Immature natural killer cell (primary cell): ENCODE measurements at places on chromosomes 5 and 9.

DNA sequence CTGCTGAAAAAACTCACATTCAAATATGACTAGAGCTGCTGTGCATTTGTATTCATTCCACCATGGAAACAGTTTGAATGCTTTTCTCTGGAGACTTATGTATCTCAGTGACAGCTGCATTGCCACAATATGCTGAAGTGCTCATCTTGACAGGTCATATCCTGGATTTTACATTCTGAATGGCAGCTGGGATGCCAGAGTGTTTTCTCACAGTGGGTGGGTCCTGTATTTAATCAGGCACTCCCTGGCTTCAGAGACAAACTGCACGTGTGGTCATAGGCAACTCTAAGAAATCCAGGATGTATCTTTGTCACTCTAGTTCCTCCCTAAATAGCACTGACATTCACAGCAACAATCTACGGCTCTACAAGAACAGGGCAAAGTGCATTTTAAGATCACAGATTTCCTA, 75.6 kb downstream of the ST8SIA4 start:
- peak overlapping the region; percentile 78 for H3K27ac ChIP-seq
- no peaks in the 10 kb centered on the region for H3K27me3 ChIP-seq
- peaks cover 76% of the 10 kb centered on the region for H3K4me1 ChIP-seq
- no peak overlapping the region for H3K4me3 ChIP-seq

- peaks cover 3% of the 10 kb centered on the region for H3K36me3 ChIP-seq
- H3K4me3 ChIP-seq = peak overlapping the region; percentile 67
- no peak for DNase-seq
- no peak overlapping the region for H3K27ac ChIP-seq
- peaks cover 2% of the 10 kb centered on the region for H3K27me3 ChIP-seq
- H3K4me1 ChIP-seq = peaks cover 6% of the 10 kb centered on the region
Observed at GRCh38 chr5:54517174-54517511, 416 bp upstream of the SNX18 start.

- no peaks in the 10 kb centered on the region for H3K4me1 ChIP-seq
- peak; percentile 27 for DNase-seq
- H3K36me3 ChIP-seq = no peaks in the 10 kb centered on the region
- no peak overlapping the region for H3K27ac ChIP-seq
Observed at GRCh38 chr5:41843456-41844370, 26.5 kb downstream of the OXCT1 start.

- no peak overlapping the region for H3K4me3 ChIP-seq
- H3K36me3 ChIP-seq = peaks cover 31% of the 10 kb centered on the region
- DNase-seq = no peak
- peaks cover 25% of the 10 kb centered on the region for H3K4me1 ChIP-seq
Observed at GRCh38 chr9:89359751-89360261, 41.5 kb downstream of the SECISBP2 start.

- peaks cover 7% of the 10 kb centered on the region for H3K27me3 ChIP-seq
- no peak overlapping the region for H3K27ac ChIP-seq
- no peak overlapping the region for H3K4me3 ChIP-seq
Observed at GRCh38 chr9:117485176-117485575, 70.3 kb upstream of the ASTN2 start.

DNA sequence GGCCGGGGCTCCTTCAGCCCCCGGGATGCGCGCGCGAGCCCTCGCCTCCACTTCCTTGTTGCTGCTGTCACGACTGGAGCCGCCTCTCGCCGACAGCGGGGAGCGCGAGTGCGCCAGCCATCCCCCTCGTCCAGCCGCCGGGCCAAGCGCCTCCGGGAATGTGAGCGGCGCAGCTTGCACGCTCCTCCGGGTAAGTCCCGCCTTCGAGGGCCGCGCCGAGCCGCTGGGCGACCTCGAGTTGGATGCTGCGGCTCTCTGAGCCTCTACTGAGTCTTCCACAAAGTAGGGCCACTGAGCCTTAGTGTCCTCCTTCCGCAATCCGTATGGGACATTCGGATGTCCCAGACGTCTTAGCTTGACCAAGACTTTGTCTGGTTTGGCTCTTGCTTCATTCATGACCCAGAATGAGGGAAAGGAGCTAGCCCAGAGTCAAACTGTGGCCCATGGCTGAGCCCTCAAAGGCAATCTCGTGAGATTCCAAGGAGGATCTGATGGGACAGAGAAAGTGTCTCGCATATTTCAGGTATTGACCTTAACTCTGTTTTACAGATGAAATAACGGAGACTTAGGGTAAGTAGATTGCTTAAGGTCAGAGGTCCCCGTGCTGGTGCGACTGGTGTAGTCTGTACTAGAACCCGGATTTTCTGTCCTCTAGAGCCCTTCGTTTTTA, 586 bp downstream of the HMGXB3 start:
- no peak for DNase-seq
- H3K27me3 ChIP-seq = peaks cover 14% of the 10 kb centered on the region
- peak overlapping the region; percentile 96 for H3K27ac ChIP-seq
- H3K4me3 ChIP-seq = peak overlapping the region; percentile 96

DNA sequence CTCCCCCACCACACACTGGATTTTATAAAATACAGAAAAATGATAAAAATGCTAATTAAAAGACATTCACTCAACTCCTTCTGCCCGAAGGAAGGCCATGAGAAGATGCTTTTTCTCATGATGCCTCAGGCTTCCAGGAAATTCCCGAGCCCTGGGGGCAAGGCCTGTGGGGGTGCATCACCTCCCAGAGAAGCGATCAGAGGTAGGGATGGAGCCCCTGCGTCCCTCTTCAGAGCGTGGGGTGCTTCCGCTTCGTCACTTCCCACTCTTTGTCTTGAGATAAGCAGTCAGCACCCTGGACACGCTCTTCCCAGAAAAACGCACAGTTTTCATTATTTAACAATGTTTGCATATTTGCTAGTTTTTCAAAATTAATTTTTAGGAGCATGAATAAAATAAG, 33.3 kb upstream of the SH3PXD2B start:
- H3K36me3 ChIP-seq = no peaks in the 10 kb centered on the region
- peaks cover 3% of the 10 kb centered on the region for H3K27me3 ChIP-seq
- no peak overlapping the region for H3K4me3 ChIP-seq
- no peaks in the 10 kb centered on the region for H3K4me1 ChIP-seq
- H3K27ac ChIP-seq = no peak overlapping the region
- DNase-seq = no peak

GRCh38 chr9:106891286-106891685, 28.3 kb downstream of the ZNF462 start:
- peaks cover 2% of the 10 kb centered on the region for H3K27me3 ChIP-seq
- no peaks in the 10 kb centered on the region for H3K4me1 ChIP-seq
- no peak overlapping the region for H3K4me3 ChIP-seq
- H3K36me3 ChIP-seq = no peaks in the 10 kb centered on the region
- no peak for DNase-seq
